H9 (cell line): ENCODE measurements at places on chromosomes 16 and 17. TPM values are rescaled to one million over a fixed set of nuclear protein-coding genes. Genes with fewer than 3 reads are reported as not detected.

GRCh38 chr16:67783353-67783725 is 23.0 kb downstream of the RANBP10 start:
- no peaks in the 10 kb centered on the region for H3K4me1 ChIP-seq
- no peaks in the 10 kb centered on the region for H3K27me3 ChIP-seq
- H3K36me3 ChIP-seq, result no peaks in the 10 kb centered on the region
- no peak for DNase-seq
- no peak overlapping the region for H3K27ac ChIP-seq

DNA sequence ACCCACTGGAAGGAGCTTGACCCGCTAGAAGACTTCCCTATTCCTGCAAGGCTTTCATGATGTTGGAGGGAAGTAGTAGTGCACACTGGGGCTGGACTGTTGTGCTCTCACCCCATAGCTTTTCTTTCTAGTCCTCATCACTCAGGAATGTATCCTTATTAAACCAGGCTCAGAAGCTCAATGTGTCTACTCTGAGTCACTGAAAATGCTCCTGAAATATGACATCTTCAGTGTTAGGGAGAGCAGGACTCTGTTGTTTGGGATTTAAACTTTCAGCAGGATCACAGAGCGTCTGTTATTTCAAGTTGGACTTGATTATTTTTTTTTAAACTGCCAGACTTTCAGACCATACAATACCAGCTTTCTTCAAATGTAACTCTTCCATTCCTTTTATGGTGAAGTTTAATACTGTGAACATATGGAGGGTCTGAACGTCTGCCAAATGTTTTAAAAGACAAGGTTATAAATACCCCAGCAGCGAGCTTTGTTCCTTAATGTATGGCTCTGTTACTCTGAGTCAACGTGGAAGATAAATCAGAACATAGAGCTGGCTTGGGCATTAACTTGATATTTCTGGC is 257.5 kb downstream of the CDH11 start:
- DNase-seq, result no peak
- no peak overlapping the region for H3K4me3 ChIP-seq
- H3K4me1 ChIP-seq, result no peaks in the 10 kb centered on the region
- no peaks in the 10 kb centered on the region for H3K27me3 ChIP-seq
- H3K36me3 ChIP-seq, result no peaks in the 10 kb centered on the region

- H3K4me3 ChIP-seq, result peak overlapping the region; percentile 19; the same call in 2 of the 3 replicates
Measured at GRCh38 chr17:28967221-28968135, 16.2 kb upstream of the PHF12 start.

DNA sequence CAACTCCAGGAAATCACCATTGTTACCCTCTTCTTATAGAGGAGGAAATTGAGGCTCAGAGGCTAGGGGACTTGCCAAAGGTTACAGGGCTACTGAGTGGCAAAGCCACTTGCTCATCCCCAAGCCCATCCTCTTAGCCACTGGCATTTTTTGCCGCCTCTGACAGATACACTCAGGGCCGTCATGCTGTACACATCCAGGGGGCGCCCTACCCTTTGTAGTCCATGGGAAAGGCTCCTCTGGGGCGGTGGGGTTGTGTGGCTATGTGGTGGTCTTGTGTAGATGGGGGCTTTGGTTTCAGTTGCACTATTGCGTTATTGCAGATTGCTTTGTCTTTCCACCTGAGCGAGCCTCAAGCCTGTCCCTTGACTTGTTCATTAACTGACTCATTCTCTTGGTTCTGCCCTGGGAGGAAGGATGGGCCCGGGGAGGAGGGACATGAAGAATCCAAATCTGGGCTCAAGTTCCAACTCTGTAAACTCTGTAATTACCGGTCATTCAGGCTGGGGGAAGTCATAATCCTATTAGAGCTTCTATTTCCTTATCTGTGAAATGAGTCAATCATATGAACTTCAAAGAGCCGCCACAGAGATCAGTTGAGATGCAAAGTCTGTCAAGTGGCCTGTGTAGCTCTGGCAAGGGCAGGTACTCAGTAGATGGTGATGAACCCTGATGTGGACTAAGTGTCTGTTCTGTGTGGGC is 2.8 kb downstream of the NOS2 start:
- H3K4me1 ChIP-seq, result no peaks in the 10 kb centered on the region
- peaks cover 5% of the 10 kb centered on the region; the same call in 1 of the 2 replicates for H3K27me3 ChIP-seq
- H3K27ac ChIP-seq, result no peak overlapping the region

DNA sequence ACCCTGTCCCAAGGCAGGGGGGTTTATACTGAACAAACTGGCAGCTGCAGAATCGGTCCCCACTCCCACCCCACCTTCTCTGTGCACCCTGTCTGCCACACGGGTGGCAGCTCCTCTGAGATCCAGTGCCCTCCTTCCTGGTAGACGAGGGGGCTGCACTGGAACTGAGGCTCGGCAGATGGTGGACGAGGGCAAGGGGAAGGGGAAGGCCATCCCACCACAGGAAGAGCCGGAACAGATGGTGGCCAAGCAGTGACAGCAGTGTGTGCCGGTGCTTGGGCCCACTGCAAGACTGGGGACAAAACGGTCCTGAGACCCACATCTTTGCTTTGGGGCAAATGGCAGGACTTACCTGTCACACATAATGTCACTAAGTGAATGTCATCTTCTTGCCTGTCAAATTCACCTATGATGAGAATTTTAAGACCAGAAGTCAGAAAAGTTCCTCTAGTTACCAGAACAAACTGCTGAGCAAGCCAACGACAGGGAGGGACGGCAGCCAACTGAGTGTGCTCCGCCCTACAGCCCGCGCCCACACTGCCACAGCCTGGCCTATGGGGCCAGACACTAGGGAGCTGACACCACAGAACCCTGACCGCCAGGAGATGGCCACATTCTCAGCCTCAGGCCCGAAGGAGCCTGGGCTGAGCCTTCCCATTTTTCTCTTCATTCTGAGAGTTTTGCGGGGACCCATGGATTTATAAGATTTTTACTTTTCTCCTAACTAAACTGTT is 14.4 kb downstream of the NTAN1 start:
- H3K4me3 ChIP-seq, result no peak overlapping the region
- no peaks in the 10 kb centered on the region for H3K4me1 ChIP-seq
- no peak overlapping the region for H3K27ac ChIP-seq
- DNase-seq, result peak; percentile 52
- H3K36me3 ChIP-seq, result peaks cover 9% of the 10 kb centered on the region; the same call in 2 of the 3 replicates

- H3K36me3 ChIP-seq, result peaks cover 2% of the 10 kb centered on the region; the same call in 1 of the 3 replicates
- DNase-seq, result no peak
- H3K4me3 ChIP-seq, result no peak overlapping the region
- H3K4me1 ChIP-seq, result no peaks in the 10 kb centered on the region; the same call in 1 of the 2 replicates
- H3K27ac ChIP-seq, result no peak overlapping the region
- no peaks in the 10 kb centered on the region; the same call in 1 of the 2 replicates for H3K27me3 ChIP-seq
Measured at GRCh38 chr17:7108560-7108925, 6.1 kb downstream of the ASGR2 start.

DNA sequence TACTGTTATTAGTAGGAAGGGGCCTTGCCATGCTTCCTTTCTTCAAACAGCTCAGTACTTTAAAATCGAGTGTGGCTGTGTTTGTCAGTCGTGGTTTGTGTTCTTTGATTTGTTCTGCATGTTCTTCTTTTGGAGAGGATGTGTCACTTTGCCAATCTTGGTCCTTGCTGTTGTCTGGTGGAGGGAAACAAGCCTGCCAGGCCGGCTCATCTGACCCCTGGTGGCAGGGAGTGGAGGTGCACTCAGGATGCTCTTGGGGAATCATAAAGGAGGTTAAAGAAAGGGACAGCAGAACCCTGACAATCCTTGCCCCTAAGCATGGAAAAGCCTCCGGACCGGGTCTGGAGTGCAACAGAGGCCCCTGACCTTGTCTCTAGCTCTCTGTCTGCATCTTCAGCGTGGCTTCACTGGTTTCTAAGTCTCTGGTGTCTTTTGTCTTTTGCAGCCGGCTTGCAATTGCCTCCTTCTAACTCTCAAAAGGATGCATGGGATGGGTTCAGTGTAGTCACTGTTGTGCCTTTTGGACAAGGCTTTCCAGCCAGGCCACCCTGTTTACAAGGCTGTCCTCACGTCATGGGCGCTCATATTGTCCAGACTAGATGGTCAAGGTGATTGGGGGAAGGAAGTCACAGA is 135.8 kb downstream of the WWOX start:
- H3K4me1 ChIP-seq, result no peaks in the 10 kb centered on the region
- DNase-seq, result peak; percentile 85
- no peak overlapping the region for H3K4me3 ChIP-seq
- no peaks in the 10 kb centered on the region for H3K36me3 ChIP-seq
- H3K27me3 ChIP-seq, result no peaks in the 10 kb centered on the region
- H3K27ac ChIP-seq, result no peak overlapping the region

- H3K27me3 ChIP-seq, result no peaks in the 10 kb centered on the region
- no peaks in the 10 kb centered on the region for H3K36me3 ChIP-seq
- no peak for DNase-seq
Measured at GRCh38 chr17:55606488-55606815, 95.2 kb upstream of the SMIM36 start.

DNA sequence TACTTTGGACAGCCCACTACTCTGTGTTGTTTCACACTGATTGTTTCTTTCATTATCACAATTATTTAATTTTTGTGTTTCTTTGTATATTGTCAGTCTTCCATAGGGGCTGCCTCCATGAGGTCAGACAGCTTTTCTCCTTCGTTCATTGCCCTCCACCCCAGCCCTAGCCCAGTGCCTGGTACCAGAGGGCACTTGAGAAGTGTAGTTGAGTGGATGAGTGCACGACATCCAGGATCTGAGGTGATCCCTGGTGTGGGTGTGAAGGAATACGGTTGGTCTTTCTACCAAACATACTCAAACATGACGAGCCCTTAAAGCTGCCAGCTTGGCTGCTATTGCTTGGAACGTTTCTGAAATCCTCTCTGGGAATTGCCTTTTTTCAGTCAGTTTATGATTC is 37.9 kb downstream of the DHRS7B start:
- DNase-seq, result no peak
- no peak overlapping the region for H3K27ac ChIP-seq
- no peaks in the 10 kb centered on the region; the same call in 1 of the 2 replicates for H3K36me3 ChIP-seq
- H3K4me1 ChIP-seq, result no peaks in the 10 kb centered on the region

DNA sequence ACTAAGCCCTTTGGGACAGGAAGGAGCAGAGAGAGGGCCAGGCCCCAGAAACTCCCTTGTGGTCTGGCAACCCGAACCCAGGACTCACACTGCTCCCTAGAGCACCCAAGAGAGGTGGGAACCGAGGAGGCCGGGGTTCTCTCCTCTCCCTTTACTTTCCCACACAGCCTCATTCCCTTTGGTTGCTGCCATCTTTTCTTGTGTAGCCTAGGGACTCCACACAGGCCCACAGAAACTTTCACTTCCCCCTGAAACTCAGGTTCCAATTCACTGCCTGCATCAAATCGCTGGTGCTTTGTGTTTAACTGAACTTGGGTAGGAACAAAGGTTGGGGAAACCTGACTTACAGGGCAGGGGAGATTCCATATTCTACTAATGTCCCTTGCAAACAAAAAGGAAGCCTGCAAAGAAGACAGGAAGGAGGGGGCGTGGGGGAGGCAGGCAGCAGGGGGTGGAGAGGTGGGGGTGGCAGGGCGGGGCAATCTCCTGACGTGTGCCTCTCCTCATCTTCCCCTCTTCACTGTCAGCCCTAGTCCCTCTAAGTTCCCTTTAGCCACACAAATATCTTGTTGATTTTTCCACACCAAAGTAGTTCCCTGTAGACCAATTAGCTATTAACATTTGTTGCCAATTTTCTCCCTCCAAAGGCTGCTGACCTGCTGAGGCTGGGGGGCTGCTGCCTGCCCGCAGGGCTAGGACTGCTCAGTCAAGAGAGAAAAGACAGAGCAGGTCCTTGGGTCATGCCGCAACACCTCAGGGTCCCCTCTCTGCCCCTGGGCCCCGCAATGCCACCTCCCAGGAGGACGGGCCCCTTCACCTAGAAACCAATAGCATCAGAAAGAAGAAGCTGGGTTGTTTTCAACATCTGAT is 8.0 kb downstream of the ST3GAL2 start:
- H3K36me3 ChIP-seq, result peaks cover 21% of the 10 kb centered on the region
- H3K4me3 ChIP-seq, result peak overlapping the region; percentile 16
- no peaks in the 10 kb centered on the region for H3K27me3 ChIP-seq
- peaks cover 21% of the 10 kb centered on the region for H3K4me1 ChIP-seq

The SETD6 gene
- total RNA-seq, result 55.6 and 56.2 TPM in 2 replicates

The MYO15A gene
- total RNA-seq, result 2.3 and 2.5 TPM in 2 replicates

The PRSS33 gene
- not detected in 2 replicates for total RNA-seq

The ADGRG3 gene
- 0.46 and 0.64 TPM in 2 replicates for total RNA-seq
